Stimulated activated CD4-positive, alpha-beta T cell treated with anti-CD3 and anti-CD28 coated beads, Interleukin-1b, Interleukin-23, amount 100 ng/mL, for 4 hours (primary cell): ENCODE measurements at places on chromosomes 7 and 10.

- DNase-seq: no peak
Observed at GRCh38 chr7:145339319-145339718, 503.5 kb upstream of the TPK1 start.

DNA sequence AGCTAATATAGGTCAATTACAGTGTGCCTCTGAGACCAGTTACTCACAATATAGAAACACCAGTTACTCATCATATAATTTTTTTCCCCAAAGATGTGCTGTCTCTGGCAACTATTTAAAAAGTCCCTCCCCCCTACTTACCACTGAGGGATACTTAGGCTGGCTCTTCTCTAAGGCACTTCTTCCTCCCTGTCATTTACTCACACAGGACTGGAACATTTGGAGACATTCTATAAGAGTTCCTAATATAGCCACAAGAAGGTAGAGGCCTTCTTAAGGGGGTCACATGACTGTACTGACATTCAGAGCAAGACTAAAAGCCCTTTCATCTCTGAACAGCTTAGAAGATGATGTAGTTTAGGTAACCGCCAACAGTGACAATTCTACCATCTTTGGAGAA lies 44.4 kb upstream of the SLIT1 start:
- DNase-seq: no peak

- DNase-seq: no peak
Observed at GRCh38 chr7:158805414-158805813, 23.9 kb downstream of the ESYT2 start.

DNA sequence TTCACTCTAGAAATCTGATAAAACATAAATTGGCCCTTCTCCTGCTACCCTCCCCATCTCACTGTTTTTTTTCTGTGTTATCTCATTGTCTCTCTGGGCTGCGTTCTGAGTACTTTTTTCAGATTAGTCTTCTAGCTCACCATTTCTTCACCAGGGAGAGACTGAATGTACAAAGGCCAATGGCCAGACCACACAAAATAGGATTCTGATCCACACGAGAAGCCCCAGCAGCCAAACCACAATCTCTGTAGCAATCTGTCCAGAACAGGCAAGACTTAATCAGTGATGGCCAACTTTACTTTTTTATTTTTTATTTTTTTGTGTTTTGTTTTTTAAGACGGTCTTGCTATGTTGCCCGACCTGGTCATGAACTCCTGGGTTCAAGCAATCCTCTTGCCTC lies 55.9 kb upstream of the PAPSS2 start:
- DNase-seq: no peak

- peak; percentile 58 for DNase-seq
Observed at GRCh38 chr10:122342293-122343134, 32.0 kb upstream of the PLEKHA1 start.

GRCh38 chr10:129951101-129951969 lies 12.7 kb downstream of the EBF3 start:
- DNase-seq: no peak

- no peak for DNase-seq
Observed at GRCh38 chr7:26159243-26159642, 7.2 kb downstream of the NFE2L3 start.

- no peak for DNase-seq
Observed at GRCh38 chr10:63390521-63390920, 75.3 kb downstream of the JMJD1C start.

- DNase-seq: no peak
Observed at GRCh38 chr10:59177031-59177797, 771 bp downstream of the PHYHIPL start.

- peak; percentile 22 for DNase-seq
Observed at GRCh38 chr10:95560278-95561176, 644 bp downstream of the SORBS1 start.

- DNase-seq: no peak
Observed at GRCh38 chr7:135185471-135186260, 15.2 kb upstream of the CYREN start.

DNA sequence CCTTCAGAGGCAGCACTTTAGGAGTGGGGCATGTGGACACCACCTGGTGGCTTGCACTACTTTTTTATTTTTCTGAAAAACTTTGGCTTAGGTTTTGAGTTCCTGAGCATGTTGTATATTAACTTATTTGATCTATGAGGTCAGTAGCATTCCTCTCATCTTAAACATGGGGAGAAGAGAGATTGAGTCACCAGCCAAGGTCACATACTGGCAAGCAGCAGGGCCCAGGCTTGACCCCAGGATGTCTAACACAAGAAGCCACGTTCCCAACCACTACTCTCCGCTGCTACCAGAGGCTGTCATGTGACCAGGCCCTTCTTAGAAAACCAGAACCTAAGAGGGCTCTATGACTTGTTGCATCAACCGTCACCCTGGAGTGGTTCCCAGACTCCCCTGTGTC lies 210.3 kb upstream of the GPR26 start:
- no peak for DNase-seq

DNA sequence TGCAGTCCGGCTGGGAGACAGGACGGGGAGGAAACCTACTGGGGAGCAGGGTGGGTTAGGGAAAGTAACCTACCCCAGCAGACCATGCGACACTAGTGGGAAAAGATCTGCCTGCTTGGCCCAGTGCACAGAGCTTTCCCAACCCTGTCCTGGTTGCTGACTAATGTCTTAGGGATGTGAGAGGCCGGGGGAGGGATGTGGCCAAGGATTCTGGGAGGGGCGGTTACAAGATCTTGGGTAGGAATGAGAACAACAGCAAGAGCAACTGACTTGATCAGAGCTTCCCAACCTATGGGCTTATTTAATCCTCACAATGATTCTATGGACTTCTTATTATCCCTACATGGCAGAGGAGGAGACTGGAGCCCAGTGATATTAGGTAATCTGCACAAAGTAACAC lies 24.0 kb upstream of the EIF5AL1 start:
- no peak for DNase-seq

GRCh38 chr10:69847883-69848282 lies 46.2 kb downstream of the COL13A1 start:
- no peak for DNase-seq

- no peak for DNase-seq
Observed at GRCh38 chr10:80268938-80269588, 20.4 kb downstream of the MAT1A start.

DNA sequence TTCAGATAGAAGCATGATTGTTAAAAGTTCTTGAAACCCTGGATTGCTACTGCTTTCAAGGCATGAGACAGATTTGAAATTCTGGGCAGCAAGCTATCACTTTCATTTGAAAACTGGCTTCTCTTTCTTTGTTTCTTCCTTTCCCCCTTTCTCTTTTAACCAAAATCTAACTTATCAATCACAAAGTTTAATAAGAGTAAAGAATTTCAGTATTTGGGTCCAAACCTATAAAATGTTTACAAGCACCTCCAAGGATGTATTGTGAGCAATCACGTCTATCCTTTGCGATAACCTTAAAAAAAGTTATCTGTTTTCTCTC lies 21.6 kb upstream of the RPA3 start:
- no peak for DNase-seq

GRCh38 chr7:156088115-156088514 lies 275.9 kb upstream of the SHH start:
- no peak for DNase-seq

DNA sequence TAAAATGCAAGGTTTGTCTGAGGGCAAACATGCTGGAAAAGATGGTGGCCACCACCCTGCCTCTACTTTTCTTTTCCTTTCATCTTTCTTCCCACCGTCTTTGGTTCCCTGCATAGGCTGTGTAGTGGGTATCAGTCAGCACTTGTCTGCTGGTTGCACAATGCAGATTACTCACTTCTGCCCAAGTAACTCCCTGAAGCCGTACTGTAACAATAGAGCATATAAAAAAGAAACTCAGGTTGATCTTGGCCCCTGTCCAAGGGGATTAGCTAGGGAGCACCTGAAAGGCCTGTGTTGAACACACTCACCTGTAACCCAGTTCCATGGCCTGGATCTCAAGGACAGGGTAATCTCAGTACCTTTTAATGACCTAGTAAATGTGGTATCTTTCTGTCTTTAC lies 533.0 kb upstream of the GALNT17 start:
- no peak for DNase-seq

DNA sequence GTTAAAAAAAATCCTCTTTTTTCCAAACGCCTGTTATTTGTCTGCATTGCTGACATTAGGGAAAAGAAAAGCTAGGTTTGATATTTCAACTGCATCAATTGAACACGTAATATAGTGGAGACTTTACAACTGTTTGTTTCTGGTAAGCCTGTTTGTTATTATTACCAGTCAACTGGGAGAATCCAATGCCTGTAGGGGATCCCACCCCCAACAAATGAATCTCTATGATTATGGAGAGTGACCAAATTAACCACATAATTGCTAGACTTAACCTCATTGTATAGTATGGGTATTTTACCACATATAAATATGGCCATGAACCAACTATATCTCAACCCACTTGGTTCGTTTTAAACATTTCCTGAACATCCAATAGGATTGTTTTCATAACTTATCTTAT lies 216.1 kb downstream of the TWIST1 start:
- DNase-seq: no peak

DNA sequence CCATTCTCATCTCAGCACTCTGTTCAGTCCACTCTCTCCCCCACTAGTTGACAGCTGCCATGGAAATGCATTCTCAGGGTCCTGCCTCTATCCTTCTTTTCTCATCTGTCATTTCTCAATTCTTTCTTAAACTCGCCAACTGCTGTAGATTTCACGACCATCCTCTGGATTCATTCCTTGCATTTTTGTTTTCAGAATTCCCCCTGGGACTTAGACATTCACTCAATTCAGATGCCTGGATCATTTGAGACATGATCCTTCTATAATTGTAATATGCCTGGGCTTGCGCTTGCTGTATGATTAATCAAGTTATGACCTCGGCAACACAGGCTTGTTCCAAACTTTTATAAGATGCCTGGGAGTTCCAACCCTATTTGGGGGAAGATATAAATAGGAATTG lies 104.5 kb downstream of the RAB11FIP2 start:
- no peak for DNase-seq

GRCh38 chr10:15433850-15434537 lies 62.9 kb upstream of the FAM171A1 start:
- DNase-seq: peak; percentile 40
